Cerebellar nuclear complex (tissue), 1 donor: ENCODE measurements at places on chromosomes 16 and 17.

GRCh38 chr17:16537130-16537458, 31.9 kb downstream of the ZNF287 start:
- no peak for DNase-seq

GRCh38 chr16:20859699-20860098, 40.5 kb downstream of the DCUN1D3 start:
- DNase-seq: no peak

DNA sequence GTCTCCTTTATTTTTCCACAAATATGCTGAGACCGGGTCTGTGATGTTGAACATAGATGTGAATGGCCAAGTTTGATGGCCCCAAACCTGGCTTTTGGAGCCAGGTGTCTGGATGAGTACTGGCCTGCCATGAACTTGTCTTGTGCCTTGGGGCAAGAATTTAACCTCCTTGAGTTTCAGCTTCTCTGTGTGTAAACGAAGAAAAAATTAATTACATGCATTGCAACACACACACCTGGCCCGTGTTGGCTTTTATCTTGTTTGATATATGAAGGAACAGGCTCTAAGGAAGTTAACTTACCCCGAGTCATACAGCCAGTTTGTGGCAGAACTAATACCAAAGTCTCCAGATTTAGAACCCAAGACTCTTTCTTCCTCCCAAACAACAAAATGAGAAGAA, 13.1 kb downstream of the FBXO39 start:
- no peak for DNase-seq

- DNase-seq: no peak
These were observed 30.3 kb upstream of the TOX3 start for GRCh38 chr16:52577130-52577706.

DNA sequence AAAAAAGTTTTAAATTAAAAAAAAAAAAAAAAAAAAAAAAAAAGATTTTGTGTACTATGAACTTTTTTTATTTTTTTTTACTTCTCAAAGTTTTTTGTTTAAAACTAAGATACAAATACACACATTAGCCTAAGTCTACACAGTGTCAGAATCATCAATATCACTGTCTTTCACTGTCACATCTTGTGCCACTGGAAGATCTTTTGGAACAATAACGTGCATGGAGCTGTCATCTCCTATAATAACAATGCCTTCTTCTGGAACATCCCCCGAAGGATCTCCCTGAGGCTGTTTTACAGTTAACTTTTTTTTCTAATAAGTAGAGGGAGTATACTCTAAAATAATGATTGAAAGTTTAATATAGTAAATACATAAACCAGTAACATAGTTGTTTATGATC, 295.7 kb downstream of the KCNJ2 start:
- DNase-seq: no peak

- no peak for DNase-seq
These were observed 80.4 kb downstream of the ENGASE start for GRCh38 chr17:79154951-79155585.

DNA sequence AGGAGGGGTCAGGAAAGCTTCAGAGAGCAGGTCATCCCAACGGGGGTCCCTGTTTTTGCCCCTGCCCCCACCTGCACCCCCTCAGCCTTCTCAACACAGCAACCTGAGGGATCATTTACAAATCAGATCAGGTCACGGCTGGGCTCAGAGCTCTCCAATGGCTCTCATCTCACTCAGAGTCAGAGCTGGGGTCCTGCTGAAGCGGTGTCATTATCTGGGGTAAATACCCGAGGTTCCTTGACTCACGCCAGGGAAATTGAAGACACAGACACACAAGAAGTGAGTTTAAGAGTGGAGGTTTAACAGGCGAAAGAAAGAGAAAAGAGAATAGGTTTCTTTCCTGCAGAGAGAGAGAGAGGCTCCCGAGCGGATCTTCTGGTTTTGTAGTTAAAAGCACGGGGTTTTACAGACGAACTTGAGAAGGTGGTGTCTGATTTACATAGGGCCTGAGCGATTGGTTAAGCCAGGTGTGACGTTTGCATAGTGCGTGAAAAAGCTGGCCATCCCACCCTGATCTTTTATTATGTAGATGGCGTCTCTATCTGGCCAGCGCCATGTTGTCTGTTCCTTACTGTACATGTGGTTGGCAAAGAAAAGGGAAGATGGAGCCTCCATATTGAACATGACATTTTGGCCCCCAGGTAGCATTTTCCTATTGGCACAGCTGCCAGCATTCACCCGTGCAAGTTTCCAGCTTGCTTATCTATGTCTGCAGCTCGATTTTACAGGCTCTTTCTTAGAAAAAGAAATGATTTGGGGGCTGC, 51.4 kb downstream of the WSB1 start:
- DNase-seq: no peak

- DNase-seq: no peak
These were observed at the start of gene LLGL2 for GRCh38 chr17:75524970-75525805. Gene LLGL2, plus strand, starts transcription at chr17:75525697. Its CDS starts 17,730 bp downstream, at chr17:75543427.

DNA sequence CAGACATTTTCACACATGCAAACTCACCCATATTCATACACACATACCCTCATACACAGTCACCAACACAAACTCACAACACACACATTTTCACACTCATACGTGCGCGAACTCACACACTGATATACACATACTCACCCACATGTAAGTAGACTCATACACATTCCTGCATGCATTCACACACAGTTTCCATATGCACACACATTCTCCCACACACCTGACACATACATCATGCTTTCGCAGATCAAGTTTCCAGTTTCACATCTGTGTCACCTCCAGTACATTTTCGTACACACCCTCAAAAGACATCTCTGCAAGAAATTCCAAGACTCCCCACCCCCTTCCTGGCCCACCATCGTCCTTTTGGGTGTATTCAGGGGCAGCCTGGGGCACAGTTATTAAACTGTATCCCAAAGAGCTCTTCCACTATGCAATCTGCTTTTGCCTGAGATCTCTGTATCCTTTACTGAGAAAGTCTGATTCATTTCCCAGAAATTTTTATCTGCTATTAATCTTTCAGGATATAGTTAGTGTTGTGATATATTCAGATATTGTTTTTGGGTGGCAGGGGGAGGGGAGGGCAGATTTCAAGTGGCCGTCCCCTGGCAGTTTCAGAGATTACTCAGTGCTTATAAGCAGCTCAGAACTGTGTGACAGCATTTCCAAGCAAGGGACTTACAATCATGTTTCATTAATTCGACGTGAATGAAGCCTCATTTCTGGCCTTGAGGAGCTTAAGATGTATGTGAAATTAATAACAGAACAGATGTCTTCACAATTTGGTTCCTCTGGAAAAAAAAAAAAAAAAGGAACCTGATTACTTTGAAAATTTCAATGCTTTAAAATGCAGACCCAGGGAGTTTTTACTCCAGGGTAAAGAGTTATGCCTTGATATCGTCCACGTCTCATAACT, 35.3 kb upstream of the MMP2 start:
- DNase-seq: no peak
